ENCODE measurements at places on chromosomes 2 and 18.

DNA sequence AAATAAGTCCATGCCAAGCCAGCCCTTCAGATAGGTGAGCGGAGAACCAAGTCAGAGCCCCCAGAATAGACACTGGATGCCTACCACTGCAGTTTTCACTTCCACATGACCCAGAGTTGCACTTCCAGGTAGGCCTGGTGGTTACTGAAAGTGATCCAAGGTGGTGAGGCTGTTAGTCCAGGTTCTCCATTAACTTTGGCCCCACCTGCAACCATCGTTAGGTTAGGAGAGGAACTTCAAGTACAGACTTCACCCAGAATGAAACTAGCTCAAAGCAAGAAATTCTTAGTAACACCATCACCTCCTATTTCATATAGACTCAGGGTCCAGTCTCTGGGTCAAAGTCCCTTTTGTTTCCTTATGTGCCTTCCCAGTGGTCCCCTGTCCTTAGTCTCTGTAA is 293.1 kb upstream of the ID2 start:
- DNase-seq, result no peak

DNA sequence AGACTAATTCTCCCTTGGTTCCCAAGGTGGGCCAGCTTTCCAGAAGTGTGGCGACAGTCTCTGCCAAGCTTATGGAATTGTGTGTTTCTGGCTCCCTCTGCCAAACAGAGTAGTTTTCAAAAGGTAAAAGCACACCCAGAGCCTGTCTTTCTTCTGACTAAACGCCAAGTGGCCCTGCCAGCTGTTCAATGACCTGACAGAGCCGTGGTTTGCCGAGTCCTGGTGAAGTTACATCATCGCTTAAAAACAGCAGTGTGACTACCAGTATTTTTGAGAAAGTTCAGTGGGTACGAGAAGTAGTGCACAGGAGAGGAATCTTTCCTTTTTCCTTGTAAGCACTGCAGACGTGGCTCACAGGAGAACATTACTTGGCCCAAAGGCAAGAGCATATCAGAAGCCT is 1.9 kb downstream of the PER2 start:
- no peak for DNase-seq

DNA sequence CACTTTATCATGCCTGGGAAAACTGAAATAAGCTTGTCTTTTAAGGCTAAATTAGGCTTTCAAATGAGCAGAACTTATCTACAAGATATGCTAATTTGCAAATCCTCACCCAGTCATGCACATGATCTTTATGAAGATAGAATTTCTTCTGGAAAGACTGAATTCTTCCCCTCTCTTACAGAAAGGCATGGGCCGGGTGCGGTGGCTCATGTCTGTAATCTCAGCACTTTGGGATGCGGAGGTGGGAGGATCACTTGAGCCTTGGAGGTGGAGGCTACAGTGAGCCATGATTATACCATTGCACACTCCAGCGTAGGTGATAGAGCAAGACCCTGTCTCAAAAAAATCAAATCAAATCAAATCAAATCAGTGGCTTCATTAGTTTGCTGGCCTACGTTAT is 11.7 kb upstream of the FOXI3 start:
- DNase-seq, result no peak

DNA sequence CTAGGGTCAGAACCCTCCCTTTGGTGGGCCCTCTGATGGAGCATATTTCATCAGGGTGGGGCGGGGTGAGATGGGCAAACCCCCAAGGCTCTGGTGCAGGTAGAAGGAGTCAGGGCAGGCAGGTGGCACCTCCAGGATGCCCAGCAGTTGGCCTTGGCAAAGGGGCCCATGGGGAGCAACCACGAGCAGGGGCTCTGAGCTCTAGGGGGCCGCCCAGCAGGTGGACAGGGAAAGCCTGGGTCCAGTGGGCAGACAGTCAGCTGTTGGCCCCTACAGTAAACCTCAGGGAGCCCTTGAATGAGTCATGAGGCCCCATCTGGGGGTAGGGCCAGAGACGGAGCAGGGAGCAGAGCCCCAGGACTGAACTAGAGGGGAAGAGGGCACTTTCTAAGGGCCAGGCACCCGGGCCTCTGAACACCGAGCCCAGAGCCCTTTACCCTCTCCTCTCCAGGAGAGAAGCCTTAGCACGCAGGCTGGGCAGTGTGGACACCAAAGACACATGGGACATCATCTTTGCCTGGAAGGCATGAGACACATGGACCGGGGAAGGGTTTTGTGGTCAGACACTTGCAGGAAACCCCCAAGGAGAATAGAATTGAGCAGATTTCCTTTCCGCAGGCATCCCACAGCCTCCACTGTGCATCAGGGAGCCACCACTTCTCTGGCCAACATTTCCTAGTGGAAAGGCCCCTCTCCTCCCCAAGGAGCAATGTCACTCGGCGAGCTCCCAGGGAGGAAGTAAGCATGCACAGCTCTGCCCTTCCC is 257.3 kb downstream of the GLI2 start:
- DNase-seq, result no peak

DNA sequence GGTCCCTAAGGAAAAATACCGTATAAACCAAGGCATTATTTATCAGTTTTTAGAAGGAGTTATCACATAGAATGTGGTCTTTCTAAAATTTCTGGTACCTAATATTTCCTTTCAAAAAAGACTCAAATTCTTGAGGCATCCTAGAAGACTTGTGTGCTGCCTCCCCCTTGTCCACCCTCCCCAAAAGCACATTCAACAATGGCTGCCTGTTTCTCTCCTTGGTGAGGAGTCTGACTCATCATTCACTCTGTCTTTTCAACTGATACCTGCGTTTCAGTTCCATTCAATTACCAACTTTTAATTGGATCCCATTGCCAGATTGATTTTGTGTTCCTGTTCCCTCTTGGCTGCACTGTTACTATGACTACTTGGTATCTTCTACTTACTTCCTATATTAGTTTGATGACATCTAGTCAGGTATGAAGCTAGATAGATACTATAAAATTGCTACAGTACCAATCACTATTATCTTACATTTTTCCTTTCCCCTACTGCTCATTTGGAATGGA is 72.9 kb downstream of the XRCC5 start:
- DNase-seq, result no peak

GRCh38 chr2:234403751-234404150 is 93.1 kb downstream of the ARL4C start:
- no peak for DNase-seq
